Tibial artery (tissue), 4 donors: ENCODE measurements at places on chromosomes 4 and X.

- no peak for DNase-seq
Observed at GRCh38 chrX:47151435-47151834, 6.4 kb downstream of the RBM10 start.

GRCh38 chrX:119236623-119237561 is 807 bp downstream of the PGRMC1 start:
- peak; percentile 66 for DNase-seq

GRCh38 chrX:129726307-129727111 is 12.3 kb upstream of the XPNPEP2 start:
- no peak for DNase-seq

GRCh38 chrX:23668335-23668734 is 1.0 kb downstream of the PRDX4 start:
- DNase-seq, result no peak

- DNase-seq, result no peak
Observed at GRCh38 chr4:20272411-20272872, 20.7 kb downstream of the SLIT2 start.

GRCh38 chrX:31166416-31166815 is 94.6 kb upstream of the FTHL17 start:
- no peak for DNase-seq

- DNase-seq, result no peak
Observed at GRCh38 chr4:93217431-93217830, 611.1 kb upstream of the ATOH1 start.

GRCh38 chr4:145337391-145337790 is 144.3 kb upstream of the SMAD1 start:
- DNase-seq, result no peak

DNA sequence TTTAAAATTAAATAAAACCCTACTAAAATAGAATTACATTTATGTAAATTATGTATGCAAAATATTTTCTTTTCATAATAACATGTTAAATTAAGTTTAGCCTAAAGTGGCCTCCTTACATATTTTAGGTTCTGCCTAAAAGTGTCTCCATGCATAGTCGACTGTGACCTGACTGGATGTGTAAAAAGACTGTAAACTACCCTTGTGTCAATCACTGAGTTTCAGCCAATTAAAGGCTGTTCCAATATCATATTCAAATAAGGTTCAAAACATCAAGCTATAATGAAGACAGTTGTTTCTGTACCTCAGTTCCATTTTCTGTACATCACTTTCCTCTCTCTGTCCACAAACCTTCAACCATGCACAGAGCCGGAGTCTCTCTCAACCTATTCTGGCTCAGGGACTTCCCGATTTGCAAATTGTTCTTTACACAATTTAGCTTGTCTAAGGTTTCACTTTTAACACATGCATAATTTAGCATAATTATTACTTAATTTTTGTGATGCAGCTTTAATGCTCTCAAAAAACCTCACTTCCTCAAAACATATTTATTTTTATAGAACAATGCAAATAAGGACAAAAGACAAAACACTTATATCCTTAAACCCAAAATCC is 60.1 kb downstream of the SH3RF1 start:
- no peak for DNase-seq

GRCh38 chr4:74097631-74098426 is 1.2 kb downstream of the CXCL2 start:
- DNase-seq, result no peak

- DNase-seq, result no peak
Observed at GRCh38 chr4:62126064-62126732, 926.1 kb downstream of the ADGRL3 start.

DNA sequence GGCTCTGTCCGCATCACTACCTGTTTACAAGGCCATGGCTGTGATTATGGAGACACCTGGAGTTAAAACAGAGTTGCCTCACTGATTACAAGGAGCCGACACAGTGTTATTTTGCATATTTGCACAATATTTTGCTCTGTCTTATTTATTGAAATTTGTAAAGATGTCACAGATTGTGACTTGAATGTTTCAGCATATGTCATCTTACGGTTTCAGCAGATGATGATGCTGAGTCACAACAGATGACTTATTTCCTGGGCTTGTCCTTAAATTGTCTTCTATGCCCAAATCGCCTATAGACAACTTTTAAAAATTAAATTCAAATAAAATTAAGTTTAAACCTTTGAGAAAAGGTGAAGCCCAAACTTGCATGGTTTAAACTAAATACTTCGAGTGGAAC is 87.1 kb upstream of the INPP4B start:
- DNase-seq, result no peak

- DNase-seq, result no peak
Observed at GRCh38 chrX:41475591-41476241, 28.6 kb downstream of the NYX start.

GRCh38 chr4:10732914-10733415 is 48.4 kb upstream of the CLNK start:
- no peak for DNase-seq

DNA sequence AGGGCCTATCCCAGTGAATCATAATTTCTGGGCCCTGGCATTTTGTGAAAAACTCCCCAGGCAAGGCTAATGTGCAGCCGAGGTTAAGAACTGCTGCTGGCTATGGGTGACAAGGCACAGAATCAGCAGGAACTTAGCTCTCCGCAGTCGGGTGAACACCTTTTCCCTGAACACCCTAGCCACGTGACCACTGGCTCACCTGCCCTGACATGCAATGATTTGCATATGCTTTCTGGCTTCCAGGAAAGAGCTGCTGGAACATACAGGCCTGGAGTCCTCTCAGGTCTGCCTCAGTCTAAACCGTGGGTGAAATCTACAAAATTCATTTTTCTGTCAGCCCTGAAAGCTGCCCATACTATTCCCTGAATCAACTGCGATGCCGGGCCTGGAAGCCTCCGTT is 56.6 kb downstream of the ZNF827 start:
- DNase-seq, result no peak

DNA sequence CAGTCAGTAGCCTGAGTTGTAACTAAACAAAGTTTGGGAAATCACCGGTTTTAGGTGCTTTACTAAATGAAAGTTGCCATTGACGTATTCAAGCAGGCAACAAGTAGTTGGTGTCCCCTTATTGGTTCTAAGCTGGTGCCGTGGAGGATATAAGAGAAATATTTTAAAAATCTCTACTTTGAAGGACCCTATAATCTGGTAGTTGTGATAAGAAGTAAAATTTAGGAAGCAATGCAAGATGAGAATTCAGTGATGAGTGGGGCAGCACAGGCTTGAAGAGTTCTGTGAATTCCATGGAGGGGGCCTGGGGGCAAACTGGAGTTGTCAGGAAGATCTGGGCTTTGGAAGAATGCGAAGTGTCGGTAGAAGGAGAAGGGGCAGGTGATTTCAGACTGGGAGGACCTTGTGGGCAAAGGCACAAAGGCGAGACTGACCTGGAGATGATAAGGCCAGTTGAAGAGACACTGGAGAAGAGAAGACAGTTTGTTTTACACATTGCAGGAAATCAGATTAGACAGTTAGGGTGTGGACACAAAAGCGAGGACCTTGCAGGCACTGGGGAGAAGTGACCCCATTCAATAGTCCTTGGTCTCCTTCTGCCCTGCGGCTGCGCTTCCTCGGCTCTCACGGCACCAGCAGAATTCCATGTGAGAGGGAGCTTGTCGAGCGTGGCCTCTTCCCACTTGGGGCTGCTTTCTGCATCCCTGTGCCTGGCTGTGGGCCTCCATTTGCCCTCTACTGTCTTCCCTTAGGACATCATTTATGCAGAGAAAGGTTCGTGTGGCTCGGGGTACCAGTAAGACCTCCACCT is 1.3 kb downstream of the RHOH start:
- no peak for DNase-seq

DNA sequence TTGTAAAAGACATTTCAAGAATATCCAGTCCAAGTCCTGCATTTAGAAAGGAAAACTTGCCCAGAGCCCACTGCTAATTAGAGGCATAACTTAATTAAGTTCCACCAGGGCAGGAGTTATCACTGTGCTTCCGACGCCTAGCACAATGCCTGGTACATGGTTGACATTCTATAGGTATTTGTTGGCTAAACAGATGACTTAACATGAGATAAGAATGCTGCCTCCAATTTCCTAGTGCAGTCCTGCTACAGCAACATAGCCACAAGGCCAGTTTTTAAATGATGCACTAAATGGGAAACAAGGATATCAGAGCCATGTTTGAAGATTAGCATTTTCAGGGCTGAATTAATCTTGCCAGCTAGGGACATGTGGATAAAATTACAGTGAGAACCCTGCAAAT is 164.1 kb downstream of the RASL11B start:
- no peak for DNase-seq

DNA sequence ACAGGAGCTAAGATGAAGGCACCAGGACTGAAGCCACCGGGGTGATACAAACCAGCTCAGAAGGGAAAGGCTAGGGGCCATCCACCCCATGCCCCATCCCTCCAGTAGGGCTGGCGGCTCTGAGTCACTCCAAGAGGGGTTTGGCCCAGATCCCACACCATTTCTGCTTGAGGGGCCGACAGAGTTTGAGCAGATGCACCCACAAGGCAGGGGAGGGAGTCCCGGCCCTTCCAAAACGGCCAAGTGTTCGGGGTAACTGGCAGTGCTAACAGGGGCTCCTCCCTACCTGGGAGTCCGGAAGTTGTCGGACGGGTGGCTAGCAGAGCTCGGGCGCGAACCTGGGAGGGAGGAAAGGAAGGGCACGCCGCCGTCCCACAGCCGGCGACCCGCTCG is 412 bp downstream of the SLC10A3 start:
- DNase-seq, result no peak

- no peak for DNase-seq
Observed at GRCh38 chrX:2650865-2651264, 40.2 kb upstream of the CD99 start.
